ENCODE measurements at places on chromosomes 1 and 21.
A peak's percentile ranks its signal among the peaks of the same experiment; 100 is the strongest.

DNA sequence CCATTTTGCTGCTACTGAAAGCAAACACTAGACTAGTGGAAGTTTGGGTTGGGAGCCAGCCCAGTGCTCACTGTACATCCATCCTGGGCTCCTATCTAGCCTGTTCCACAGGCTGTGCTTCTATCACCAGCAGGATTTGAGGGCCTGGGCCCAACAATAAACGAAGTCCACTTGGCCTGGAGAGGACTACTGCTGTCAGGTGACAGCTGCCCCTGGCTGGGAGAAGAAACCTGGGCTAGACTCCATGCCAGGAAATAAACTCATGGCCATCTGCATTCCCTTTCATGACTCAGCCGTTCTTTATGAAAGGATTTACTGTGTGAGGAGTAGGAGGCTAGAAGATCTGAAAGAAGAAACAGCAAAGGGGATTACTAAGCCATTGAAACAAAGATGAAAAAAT, 35.5 kb downstream of the COLGALT2 start:
- no peak for DNase-seq

GRCh38 chr1:27561124-27561899, 42.6 kb downstream of the AHDC1 start:
- DNase-seq: no peak

DNA sequence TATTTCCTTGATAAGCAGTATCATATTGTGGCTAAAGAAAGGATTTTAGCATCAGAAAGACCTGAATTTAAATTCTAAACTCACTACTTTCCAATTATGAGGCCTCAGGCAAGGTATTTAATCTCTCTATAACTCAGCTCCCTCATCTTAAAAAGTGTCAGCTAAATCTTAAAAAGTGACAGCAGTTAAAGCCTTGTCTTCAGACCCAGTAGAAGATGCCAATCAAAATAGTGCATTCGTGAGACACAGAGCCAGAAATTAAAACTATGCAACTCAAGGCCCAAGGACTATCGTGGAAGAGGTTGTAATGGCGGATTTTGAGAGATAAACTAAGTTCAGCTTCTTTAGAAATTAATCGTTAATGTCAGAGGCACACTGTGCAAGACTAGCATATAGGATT, 677.5 kb upstream of the BRINP3 start:
- no peak for DNase-seq

DNA sequence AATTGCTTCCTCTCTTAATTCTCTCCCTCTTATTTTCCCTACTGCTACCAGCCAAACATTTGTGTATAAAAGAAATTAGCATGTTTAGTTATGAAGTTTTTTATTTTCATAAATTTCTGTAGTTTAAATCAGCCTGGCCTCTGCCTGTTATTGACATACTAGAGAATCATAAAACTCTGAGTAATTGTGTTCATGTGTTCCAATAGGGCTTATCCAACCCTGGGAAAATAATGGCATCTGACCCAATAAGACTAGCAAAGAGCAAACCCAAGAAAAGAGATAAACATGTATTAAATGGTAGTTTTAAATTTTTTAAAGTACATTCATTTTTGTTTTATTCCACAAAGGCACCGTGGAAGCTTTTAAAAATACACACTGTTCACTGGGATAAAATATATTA, 404.3 kb downstream of the HLX start:
- no peak for DNase-seq

GRCh38 chr1:24127134-24127800, 15.3 kb upstream of the MYOM3 start:
- no peak for DNase-seq

GRCh38 chr1:150160964-150161621, 11.4 kb downstream of the PLEKHO1 start:
- no peak for DNase-seq

GRCh38 chr1:246267896-246268295, 239.2 kb downstream of the SMYD3 start:
- DNase-seq: no peak

- DNase-seq: no peak
These were observed 39.6 kb upstream of the ITPKB start for GRCh38 chr1:226778657-226779058.

DNA sequence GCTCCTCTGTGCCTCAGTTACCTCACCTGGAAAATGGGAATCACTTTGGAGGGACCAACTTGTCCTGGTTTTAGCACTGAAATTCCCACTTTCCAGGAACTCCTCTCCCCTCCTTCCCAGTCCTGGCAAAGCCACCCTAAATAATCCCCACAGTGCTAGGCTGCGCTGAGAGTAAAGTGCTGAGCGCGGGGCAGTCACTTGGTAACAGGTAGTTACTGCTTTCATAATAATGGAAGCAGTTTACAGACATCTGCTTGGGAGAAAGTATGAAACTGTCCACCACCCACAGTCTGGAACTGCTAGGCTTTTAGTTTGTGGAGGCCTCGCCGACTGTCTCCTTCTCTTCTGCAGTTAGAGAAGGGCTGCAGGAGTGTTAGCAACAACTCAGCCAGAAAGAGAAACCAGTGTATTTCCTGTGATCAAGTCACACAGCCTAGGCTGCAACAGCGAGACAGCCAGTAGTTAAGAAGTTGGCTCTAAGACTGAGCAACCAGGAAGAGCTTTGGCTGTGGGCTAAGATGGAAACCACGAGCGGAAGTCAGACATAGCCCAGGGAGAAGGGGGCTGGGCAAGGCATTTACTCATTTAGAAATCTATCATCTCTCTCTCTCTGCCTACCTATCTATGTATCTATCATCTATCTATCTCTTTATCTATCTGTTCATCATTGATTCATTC, 30.8 kb upstream of the ABCG1 start:
- peak; percentile 75 for DNase-seq

DNA sequence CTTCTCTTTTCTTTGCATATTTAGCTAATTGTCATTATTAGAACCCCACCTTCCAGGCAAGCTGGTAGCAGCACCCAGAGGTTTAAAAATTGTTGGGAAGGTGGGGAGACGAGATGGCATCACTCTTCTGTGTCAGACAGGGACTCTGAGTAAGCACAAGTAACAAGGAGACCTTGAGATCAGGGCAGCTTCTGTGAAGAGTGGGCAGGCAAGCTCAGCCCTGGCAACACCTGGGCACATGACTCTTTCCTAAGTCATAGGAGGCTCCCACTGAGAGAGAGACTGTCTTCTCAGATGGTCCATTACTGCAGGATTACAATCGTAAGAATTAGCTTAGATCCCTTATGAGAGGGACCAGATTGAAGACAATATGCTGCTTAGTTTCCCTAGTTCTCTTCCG, 183.5 kb downstream of the BRINP2 start:
- DNase-seq: no peak

GRCh38 chr1:154745750-154746425, 124.2 kb downstream of the KCNN3 start:
- no peak for DNase-seq

- no peak for DNase-seq
These were observed 24.5 kb upstream of the MEF2D start for GRCh38 chr1:156525071-156525501.

- no peak for DNase-seq
These were observed 28.0 kb downstream of the MACO1 start for GRCh38 chr1:25458541-25459298.

GRCh38 chr1:150551784-150552127, 2.5 kb downstream of the ADAMTSL4 start:
- DNase-seq: no peak

DNA sequence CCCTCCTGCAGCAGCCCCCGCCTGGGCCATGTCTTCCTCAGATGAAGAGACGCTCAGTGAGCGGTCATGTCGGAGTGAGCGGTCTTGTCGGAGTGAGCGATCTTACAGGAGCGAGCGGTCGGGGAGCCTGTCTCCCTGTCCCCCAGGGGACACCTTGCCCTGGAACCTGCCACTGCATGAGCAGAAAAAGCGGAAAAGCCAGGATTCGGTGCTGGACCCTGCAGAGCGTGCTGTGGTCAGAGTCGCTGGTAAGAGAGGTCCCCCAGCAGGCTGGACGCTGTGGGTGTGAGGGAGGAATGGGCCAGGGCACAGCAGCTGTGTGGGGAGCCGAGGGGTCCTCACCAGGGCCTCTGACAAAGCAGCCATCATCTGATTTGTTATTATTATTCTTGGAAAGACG, 58.0 kb downstream of the NDUFS5 start:
- no peak for DNase-seq

DNA sequence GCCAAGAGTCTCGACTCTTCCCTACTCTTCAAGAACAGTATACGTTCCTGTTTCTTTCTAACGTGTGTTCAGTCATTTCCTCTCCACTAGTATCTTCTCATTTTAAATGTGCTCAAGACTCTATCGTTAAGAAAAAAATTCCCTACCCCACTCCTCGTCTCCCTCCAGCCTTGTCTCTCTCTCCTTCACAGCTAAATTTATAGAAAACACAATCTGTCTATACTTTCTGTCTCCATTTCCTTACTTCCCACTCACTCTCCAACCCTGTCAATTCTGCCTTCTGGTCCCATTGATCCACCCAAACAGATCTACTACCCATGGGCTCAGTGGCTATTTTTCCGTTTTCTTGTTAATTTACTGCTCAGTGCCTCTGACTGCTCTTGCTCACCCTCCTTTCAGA, 75.3 kb downstream of the CSMD2 start:
- no peak for DNase-seq

DNA sequence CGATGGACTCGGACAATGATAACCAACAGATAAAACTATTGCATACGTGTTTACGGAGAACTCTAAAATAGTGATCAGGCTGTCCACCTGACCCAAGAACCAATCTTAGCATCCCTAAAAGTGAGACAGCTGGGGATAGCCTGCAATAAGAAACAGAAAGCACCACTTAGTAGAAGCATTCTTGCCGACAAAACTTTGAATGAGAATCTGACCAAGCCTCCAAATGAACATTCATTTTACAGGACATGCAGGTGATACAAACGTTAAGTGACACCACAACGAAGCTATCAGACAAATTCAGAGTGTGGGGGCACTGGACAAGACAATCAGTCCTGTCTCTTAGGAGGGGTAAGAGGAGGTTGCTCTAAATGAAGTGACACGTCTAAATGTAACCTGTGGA, 1.2 kb downstream of the PSMG1 start:
- no peak for DNase-seq

DNA sequence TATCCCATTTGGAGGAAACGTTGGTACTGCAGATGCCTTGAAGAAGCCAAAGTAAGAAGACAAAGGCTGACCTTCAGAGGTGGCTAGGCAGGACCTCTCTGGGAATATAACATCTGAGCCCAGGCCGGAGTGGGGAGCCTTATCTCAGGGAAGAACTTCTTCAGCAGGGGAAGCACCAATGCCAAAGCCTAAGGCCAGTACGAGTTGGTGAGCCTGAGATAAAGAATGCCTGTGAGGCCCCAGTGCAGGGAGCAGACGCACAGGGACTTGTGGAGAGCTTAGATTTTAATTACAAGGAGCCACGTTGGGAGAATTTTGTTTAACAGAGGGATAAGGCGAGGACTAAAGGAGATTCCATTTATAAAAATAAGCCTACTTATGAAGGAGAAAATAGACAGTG, 468.8 kb upstream of the RUNX1 start:
- no peak for DNase-seq

DNA sequence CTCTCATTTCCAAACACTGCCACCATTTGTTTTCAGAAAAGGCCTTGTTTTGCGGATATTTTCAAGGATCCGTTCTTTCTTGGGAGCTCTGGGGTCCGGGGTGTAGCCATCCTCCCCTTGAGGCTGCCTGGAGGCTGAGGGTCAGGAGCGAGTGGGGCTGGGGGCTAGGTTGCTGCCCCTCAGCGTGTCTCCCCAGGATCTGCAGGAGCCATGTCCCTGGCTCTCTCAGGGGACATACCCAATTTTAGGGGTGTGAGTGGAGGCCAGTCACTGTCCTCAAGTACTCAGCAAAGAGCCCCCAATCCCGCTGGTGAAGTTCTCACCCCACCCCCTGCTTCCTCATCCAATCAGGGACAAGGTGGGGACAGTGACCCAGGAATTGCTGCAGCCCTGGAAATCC, 15.0 kb upstream of the PRDM16 start:
- no peak for DNase-seq

DNA sequence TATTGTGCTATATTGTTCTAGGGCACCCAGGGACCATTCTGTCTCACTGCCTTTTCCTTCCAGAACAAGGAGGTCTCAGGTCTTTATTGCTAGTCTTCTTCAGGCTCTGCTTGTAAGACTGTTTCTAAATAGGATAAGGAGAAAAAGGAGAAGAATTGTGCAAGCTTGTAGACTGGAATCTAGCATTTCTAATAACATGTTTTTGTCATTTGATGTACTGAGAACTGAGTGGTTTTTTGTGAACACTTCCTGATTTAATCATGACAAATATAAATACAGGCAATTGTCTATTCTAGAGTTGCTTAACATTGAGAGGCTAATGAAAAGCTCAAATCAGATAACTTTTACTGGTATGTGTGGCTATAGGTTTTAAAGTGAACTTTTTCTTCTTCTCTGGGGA, 77.6 kb downstream of the CLIC4 start:
- no peak for DNase-seq

DNA sequence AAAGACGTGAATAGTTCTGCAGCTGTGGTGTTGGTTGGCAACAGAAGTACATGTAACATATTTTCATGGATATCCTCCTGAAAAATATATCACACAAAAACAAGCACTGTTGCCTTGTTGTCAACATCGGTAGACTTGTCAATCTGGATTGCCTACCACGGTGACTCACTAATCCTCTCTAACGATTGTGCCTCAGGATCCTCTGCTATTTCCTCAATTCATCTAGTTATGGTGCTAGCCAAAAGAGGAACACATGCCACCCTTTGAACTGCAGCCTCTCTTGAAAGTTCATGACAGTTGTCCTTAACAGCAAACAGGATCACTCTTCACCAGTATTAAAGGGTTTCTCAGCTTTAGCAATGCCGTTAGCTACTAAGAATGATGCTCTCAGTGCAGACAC, 25.7 kb downstream of the RASAL2 start:
- no peak for DNase-seq

DNA sequence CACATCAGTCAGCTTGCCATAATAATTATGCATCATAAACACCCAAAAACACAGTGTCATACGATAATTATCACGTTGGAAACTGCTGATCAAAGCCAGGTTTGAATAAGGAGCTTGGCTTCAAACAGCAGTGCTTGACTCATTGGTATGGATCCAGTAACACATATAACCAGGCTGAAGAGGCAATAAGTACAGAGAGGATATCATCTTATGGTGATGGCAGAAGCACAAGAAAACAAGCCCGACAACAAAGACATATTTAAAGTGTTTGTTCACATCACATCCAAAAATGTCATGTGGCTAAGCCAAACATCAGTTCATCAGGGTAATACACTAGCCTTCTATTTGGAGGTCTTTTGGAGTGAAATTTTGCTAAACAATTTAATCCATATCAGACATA, 389.7 kb downstream of the NCAM2 start:
- no peak for DNase-seq

GRCh38 chr1:10934150-10934818, 78.2 kb upstream of the TARDBP start:
- no peak for DNase-seq

DNA sequence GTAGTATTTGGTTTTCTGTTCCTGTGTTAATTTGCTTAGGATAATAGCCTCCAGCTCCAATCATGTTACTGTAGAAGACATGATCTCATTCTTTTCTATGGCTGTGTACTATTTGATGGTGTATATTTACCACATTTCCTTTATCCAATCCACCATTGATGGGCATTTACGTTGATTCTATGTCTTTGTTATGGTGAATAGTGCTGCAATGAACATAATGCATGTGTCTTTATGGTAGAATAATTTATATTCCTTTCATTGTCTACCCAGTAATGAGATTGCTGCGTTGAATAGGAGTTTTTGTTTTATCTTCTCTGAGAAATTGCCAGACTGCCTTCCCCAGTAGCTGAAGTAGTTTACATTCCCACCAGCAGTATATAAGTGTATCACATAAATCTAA, 538.8 kb downstream of the LRRIQ3 start:
- no peak for DNase-seq
